ENCODE measurements at places on chromosomes 5 and 9.
A peak's percentile ranks its signal among the peaks of the same experiment; 100 is the strongest.

DNA sequence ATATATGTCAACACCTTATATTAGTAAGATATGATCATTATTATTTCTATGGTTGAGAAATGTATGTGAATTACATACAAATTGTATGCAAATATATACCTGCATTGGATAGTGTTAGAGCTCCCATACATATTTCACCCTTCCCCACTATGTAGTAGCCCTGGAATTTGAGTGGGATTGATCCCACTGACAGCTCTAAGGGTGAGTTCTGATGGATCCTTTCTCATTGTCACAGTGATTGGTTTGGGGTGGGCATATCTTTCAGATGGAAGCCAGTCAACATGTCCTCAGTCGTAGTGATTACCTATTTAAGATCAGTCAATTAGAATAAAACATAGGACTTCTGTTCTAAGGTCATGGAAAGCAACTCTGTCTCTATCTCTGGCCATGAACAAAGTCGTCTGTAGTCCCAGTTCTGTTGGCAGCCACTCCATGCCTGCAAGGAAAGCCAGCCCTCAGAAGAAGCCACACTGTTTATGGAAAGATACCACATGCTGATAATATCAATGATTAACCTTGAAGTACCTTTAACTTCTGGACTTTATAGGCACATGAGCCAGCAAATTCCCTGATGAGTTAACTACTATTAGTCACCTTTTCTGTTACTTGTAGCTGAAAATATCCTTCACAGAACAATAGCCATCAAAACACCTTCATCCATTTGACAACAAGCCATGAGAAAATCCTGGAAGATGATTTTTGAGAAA is 5.1 kb upstream of the CCDC192 start:
- DNase-seq = no peak

GRCh38 chr5:32223972-32224609 is 50.0 kb upstream of the GOLPH3 start:
- DNase-seq = peak; percentile 68

DNA sequence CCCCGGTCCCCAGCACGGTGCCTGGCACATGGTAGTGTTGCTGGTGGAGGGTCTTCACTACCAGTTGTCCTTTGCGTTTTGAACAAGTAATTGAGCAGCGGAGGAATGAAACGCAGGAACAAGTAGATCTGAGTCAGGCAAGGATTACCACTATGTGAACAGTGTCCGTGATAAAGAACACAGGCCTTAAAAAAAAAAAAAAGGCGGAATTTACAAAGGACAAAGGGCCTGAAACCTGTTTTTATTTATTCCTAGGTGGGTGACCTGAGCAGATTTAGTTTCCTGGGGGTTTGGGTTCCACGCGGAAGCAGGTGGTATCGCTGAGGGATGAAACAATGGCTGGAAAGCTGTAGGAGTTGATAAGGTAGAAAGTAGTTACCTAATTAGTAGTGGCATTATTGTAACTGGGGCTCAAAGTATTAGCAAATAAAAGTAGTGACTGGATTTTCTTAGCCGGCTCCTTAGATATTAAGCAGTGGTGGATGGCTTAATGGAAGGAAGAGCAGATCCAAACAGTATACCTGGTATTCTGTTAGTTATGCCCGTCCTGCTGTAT is 1.1 kb downstream of the RUSC2 start:
- no peak for DNase-seq

- DNase-seq = no peak
These were observed 90.2 kb downstream of the TLE4 start for GRCh38 chr9:79661886-79662536.

DNA sequence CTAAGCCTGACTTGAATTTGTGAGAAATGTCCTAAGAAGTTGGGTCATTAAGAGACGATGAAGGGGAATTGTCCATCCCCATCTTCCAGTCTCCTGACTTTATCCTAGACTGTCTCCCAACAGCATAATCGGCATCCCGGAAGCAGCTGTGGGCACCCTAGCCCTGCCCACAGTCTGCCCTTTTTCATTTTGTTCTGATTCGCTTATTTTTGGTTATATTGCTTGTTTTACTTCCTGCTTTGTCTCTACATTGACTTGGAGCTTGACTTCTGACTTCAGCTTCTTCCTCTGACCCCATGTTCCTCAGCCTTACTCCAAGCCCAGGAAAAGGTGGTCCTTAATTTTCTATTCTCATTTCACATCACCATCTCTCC is 41.8 kb downstream of the UGCG start:
- DNase-seq = no peak
